ENCODE measurements at places on chromosomes 11 and 22.

DNA sequence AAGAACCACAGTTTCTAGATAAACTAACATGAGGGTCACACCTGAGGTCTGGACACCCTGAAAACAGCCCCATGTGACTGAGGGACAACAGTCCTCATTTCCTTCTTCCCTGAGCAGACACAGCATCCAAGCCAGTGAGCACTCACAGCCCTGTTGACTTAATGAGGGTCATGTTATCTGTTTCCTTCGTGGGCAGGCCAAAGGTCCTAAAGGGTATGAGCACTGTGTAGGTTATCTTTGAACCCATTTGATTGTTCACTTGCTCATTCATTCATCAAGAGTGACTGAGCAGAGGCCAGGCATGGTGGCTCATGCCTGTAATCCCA, 170.7 kb upstream of the B3GAT1 start:
- DNase-seq: no peak

GRCh38 chr11:102610200-102610599, 14.9 kb downstream of the MMP20 start:
- DNase-seq: no peak

- DNase-seq: no peak
These were observed 4.3 kb upstream of the OSBPL5 start for GRCh38 chr11:3169255-3170043.

DNA sequence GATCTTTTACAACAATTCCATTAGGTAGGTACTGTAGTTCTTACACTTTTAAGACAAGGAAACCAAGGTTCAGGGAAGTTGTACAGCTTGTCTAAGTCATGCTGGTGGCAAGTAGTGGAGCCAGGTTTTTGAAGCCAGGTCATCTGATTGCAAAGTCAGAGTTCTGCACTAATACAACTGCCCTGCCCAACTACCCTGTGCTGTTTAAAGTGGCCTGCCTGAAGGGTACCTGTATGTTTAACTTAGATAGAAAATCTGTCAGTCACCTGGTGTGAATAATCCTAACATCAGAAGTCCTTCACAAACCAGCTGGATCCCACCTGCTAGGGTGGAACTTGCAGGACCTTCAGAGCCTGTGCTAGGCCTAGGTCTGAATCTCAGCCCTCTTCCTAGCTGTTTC, 44.2 kb downstream of the ARFGAP2 start:
- no peak for DNase-seq

DNA sequence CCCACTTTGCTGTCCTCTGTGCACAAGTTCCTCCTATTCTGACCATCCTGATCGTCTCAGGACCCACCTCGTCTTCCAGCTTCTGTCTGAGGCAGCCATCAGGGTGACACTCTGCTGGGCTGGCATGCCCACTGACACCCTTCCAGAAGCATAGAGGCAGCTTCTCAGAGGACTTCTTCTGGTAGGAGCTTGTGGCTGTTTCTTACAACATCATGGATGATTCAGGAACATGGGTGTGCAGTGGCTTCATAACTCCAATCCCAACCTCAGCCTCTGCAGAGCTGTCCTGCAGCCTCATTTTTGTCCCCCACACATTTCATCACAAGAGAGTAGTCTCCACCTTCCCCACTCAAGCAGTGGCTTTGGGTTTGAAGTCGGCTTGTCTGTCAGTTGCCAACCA, 20.9 kb upstream of the CTR9 start:
- DNase-seq: no peak

DNA sequence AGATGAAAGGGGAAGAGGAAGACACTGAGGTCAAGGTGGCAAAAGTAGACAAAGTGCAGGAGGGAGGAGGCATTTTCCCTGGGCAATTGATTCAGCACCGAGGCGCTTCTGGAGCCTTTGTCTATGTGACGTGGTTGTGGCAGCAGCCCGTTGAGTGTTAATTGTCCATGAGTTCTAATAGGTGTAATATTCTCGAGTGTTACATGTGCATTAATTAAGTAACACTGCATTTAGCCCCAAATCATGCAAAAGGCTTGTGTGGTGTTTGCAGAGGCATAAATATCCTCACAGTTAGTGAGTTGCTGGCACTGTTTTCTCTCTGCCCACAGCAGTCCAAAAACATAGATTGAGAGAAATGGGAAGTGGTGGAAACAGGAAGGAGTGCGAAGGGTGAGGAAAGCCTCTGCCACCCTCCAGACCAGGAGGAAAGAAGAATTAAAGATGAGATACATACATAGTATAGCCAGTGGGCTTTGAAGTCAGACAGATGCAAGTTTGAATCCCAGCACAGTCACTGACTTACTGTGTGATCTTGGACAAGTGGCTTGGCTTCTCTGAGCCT, 361.2 kb downstream of the MN1 start:
- no peak for DNase-seq

- DNase-seq: no peak
These were observed 4.5 kb upstream of the MAPK8IP1 start for GRCh38 chr11:45880772-45881570.

DNA sequence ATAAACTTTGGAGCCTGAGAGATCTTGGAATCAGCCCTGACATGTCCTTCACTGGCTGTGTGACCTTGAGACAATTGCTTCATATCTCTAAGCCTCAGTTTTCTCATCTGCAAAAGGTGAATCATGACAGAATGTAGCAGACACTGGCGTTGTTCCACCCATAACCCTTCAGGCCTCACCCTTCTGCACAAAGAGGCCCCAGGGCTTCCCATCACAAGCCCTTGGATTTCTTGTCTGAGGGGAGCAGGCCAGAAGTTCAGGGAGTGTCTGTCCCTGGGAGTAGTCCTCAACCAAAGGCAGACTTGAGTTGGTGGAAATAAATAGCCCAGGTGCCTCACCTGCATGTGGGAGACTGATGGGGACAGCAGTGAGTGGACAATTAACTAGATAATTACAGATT, 16.6 kb downstream of the FGF3 start:
- no peak for DNase-seq

- no peak for DNase-seq
These were observed 2.2 kb downstream of the PAX6 start for GRCh38 chr11:31808721-31809540.

DNA sequence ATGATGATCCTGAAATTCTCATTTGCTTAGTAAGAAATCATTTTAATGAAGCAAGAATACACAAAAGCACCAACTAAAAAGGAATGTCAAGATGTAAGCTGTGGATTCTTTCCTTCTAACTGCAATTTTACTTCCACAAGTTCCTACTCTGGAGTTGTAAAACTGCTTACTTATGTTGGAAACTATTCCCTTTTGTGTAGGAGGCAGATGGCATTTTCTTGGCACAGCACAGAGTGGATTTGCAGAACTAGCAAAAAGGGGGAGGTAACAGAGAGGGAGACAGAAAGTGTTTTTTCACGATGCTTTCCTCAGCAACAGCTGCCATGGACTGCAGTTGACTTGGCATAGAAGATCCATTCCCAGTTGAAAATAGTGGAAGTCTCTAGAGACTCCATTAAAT, 1112.0 kb upstream of the RAG2 start:
- no peak for DNase-seq

DNA sequence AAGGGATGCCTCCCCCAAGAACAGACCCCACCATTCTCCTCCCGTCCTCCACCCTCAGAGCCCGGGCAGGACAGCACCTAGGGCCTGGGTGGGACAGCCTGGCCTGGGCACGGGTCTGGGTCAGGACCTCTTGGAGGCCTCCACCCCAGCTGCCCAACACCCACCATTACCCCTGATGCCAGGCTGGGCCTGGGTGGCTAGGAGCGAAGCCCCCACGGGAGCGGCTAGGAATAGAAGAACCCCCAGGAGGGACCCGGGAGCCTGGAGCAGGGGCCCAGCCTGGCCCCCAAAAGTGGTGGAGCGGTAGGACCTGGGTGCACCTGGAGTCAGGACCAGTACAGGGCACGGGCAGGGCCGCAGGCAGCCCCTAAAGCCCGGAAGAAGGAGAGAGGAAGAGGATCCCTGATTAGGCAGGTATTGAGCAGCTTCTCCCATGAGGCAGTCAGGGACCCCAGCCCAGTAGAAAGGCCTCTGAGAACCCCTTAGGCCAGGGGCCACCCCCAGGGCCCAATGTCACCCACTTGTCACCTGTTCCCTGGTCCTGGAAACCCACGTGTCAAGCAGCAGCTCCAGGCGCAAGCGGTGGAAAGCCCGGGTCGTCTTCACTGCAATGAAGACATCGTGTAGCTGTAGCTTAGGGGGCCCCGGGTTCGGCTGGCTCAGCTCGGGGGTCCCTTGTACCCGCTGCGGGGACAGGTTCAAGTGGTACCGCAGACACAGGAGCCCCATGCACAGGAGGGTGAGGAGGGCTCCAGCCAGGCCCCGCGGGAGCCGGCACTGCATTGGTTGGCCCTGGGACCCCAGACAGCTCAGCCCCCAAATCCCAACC, 575 bp downstream of the MFNG start:
- no peak for DNase-seq

DNA sequence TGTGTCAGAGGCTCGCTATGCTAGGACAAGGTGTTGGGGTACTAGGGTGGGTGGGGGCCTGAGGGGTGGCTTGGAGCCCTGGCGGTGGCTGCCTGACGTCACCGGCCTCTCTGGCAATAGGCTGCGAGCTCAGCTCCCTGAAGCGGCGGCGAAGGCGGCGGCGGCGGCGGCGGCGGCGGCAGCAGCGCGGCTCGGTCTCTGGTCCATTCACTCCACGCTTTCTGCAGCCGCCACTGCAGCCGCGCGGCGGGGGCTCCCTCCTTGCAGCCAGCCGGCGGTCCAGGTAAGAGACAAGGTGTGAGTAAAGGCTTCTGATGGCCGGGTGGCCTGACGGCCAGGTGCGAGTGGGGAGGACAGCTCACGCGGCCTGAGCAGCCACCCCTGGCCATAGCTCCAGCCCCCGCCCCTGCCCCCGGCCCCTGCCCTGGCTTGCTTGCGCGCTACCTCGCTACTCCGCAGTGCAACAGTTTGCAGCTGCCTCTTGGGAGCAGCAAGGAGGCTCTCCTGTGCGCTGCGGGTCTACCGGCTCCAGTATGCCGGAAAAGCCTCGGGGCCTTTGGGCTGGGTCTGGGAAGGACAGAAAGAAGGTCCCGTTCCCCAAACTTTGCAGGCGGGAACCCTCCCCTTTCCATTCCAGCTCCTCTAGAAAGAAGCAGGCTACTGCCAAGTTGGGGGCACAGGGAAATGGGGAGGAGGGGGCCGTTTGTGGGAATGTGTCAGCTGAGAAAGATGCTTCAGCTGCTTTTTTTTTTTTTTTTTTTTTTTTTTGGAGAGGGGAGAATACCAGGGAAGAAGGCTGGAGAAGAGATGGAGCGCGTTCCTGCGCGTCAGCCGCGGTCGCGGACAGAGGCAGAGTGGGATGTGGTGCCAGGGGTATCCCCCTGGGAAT, at the start of gene C11orf87:
TSS of gene C11orf87 (plus strand) at position 210 of the 889 bp plus-strand sequence. CDS start 1,444 bp downstream, outside the sequence.
- peak; percentile 48 for DNase-seq

GRCh38 chr22:45777852-45778375, 106.3 kb downstream of the ATXN10 start:
- DNase-seq: no peak

DNA sequence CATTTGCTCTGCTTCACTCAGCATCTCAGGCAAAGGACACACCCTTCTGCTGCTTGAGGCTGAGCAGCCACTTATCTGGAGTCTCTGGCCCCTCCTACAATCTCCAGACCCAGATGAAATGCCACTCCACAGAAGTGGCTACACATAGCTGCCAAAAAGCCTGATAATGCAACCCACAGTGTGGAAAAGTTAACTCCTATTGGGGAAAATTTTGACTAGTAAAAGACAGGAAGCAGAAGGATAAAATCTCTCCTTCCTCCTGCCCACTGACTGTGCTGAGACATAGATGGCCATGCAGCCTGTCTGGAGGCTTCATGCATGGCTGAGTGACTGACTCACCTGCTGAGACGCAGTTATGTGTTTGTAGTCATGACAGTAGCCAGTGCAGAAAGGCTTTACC, 92.3 kb upstream of the TEAD1 start:
- no peak for DNase-seq

- DNase-seq: no peak
These were observed 1.1 kb downstream of the CDC45 start for GRCh38 chr22:19480789-19481188.

GRCh38 chr11:129457321-129457720, 81.7 kb downstream of the BARX2 start:
- no peak for DNase-seq

DNA sequence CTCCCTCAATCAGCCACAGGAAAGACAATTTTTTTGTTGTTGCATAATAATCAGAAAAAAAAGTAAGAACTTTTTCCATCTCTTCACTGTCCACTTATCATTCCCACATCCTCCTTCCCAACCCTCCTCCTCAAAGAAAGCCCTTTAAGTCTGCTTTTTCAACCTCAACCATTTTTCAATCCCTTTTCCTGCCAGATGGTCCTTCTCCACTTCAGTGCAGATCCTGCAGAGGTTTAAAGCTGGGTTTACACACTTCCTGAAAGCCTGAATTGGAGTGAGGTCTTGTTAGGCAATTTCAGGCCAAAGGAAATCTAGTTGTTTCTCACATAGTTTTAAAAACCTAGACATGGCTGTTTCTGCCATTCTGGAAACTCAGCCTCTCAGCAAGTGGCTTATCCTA, 78.3 kb downstream of the RPL27A start:
- no peak for DNase-seq

DNA sequence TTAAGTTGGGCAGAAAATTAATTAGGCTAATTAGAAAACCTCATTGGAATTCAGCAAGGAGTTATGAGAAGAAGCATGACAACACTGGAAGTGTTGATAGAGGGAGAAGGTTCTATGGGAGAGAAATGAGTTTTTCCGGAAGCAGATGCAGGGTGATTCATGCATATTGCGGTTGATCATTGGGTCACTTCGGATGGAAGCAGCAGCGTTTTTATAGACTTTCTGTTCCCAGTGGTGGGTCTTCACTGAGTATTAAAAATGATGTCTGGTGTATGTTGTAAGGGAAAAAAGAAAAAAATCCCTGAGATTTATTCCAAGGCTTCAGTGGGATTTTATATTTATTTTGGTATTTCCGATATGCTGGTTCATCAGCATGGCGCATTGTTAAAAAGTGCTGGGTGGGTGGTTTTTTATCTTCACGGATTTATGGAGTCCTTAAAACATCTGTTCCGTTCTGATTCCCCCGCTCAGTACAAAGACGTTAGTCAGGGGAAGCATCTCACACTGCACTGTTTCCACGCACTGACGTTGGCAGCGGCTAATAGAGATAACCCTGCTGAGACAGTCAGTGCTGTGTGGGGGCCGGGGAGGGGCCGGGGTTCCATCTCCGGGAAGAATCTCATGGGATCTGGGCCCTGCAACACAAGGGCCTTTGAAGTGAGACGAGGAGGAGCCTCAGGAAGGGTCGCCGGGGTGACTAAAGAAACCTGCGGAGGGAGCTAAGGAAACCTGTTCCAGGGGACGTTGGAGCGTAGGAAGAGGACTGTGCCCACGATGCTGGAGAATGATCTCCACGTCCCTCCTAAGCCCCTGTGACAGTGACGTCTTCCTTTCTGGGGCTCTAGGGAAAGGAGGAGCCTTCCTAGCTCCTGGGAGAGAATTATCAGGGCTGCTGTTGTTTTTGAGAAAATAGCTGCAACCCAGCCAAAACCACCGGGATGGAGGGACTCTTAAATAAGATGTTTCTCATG, 390.0 kb downstream of the NTM start:
- peak; percentile 50 for DNase-seq

DNA sequence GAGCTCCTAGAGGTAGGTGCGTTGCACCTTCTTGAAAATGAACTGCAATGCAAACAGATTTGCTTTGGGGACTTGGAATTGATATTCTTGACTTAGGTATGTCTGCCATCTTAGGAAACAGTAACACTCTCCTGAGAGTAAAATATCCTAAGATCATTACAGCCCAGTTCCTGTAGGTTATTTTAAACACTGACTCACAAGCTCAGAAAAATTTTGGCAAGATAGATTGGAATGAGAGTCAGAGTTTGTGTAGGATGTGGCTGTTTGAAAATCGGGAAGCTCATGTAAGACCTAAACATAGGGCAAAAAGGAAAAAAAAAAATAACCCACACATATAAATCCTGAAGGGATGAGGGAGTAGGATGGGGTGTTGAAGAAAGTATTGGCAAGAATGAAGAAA, 377.0 kb upstream of the LRRC4C start:
- no peak for DNase-seq

All from nucleus accumbens (tissue), 56 donors.